ENCODE measurements at places on chromosomes 5 and 9.

GRCh38 chr9:124940521-124940893 is 376 bp downstream of the GOLGA1 start:
- DNase-seq, result no peak

- no peak for DNase-seq
These were observed 162.8 kb downstream of the ENC1 start for GRCh38 chr5:74477761-74478160.

DNA sequence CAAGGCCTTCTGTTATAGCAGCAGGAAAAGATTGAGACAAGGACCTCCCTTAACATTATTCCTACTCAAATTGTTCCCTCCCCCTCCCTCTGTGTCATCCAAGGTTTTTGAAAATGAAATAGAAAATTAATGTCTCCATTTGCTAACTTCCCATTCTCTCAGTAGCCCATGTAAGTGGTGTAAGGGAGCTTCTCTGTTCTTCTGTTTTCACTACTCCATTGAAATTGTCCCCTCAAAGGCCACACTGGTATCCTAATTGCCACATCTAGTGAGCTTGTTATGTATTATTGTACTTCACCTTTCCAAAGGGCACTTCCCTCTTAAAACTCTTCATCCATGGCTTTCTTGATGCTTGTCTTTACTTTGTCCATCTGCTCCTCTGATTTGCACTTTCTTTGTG is 131.2 kb upstream of the PIK3R1 start:
- no peak for DNase-seq

- DNase-seq, result no peak
These were observed 375.6 kb downstream of the TUSC1 start for GRCh38 chr9:25302601-25303000.

DNA sequence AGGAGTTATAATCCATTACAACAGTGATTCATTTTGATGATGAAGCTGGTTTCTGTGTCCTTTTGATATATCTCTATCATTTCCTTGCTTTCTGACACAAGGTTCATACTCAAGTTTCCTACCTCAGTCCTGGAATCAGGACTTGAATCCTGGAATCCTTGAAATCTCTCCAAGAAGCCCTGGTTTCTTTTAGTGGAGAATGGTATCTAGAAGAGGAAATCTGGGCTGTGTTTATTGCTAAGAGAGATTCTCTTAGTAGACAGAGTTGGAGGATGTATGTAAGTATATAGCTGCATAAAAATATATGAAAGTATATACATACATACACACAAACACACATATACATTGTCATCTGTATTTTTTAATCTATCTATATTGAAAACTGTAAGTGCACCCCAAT is 114.4 kb downstream of the GCNT1 start:
- no peak for DNase-seq

GRCh38 chr5:60007729-60008128 is 114.2 kb upstream of the PDE4D start:
- no peak for DNase-seq

- no peak for DNase-seq
These were observed 94.5 kb downstream of the TTLL11 start for GRCh38 chr9:121998513-121999049.

- DNase-seq, result peak; percentile 32
These were observed 232.2 kb downstream of the SYK start for GRCh38 chr9:91033797-91034196.

DNA sequence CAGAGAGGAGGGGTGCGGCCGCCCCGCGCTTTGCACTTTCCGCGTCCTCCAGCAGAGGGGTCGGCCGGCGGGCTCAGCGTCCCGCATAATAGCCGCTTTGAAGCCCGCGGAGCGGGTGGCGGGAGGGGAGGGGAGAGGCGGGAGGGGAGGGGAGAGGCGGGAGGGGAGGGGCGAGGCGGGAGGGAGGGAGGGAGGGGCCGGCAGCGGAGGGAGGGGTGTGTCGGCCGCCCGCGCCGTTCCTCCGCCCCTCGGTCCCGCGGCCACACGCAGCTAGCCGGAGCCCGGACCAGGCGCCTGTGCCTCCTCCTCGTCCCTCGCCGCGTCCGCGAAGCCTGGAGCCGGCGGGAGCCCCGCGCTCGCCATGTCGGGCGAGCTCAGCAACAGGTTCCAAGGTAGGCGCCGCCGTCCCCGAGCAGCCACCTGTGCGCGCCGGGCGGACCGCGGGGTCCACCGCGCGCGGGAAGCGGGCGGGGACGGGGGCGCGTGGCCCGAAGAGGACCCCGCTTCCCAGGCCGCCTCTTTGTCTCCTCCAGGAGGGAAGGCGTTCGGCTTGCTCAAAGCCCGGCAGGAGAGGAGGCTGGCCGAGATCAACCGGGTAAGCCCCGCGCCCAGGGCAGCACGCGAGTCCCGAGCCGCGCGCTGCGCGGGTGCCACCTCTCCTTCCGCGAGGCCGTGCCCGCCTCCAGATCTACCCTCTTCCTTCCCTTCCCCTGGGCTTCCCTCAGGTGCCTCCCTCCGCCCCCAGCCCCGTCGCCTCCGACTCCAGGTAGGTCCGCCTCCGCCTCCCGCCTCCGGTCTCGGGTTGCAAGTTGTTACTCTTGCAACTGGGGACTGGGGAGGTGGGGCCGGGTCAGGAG is at the start of gene AIF1L:
AIF1L (plus strand) TSS at position 263 of the 857 bp plus-strand sequence; CDS start at position 362, 99 bp downstream.
- DNase-seq, result no peak

DNA sequence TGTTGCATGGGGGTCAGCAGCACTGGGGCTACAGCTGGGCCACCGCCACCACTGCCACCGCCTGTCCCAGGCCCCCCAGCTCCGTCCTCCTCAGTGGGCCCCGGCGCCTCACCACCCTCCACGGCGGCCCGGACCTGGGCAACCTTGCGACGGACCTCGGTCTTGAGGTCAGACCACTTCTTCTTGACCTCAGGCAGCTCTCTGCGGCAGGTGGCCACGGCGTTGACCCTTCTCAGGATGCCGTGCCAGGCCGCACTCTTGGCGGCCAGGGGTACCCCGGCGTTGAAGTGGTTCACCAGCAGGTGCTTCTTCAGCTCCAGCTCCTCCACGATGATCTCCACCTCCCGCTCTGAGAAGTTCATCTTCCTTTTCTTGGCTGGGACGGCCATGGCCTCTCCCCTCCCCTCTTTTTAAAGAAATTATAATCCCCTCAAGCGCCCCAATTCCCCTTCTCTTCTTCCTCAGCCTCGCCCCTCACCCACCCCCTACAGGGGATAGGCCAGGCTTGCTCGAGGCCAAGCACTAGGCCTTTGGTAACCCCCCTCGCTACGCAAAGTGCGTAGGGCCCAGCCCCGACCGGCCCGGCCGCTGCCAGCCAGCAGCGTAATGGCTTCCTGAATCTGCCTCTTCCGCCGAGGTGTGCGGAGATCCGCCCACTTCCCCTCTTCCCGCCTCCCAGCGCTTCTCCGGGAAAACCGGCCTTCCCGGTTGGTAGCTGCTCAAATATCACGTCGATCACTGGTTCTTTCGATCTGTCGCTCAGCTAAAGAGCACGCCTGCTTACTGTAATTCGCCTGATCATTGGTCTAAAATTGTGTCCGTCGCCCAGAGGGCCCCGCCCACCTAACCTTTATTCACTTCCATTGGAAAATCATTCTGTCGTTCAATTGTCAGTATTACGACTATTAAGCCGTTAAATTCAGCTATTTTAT is at the start of gene NAIF1:
NAIF1 (minus strand) TSS at position 608 of the 932 bp plus-strand sequence; CDS start at position 389, 219 bp downstream.
- DNase-seq, result peak; percentile 88

GRCh38 chr5:122252319-122252718 is 59.7 kb upstream of the SNCAIP start:
- no peak for DNase-seq

DNA sequence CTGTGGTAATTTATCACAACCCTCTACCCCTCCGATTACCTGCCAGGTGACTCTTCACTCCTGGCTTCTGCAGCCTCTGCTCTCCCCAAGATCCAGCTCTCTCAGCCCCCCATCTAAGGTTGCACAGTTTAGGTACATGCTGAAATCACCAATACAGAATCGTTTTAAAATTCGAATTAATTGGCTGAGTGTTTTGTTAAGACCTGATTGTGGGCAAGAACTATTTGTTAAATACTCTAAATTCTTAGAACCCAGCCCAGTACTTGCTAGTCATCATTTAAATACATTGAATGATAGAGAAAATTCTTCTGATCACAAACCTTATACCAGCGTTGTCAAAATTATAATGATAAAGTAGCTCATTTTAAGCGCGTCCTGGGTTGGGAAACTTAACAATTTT is 147.5 kb upstream of the CDKN2B start:
- no peak for DNase-seq

DNA sequence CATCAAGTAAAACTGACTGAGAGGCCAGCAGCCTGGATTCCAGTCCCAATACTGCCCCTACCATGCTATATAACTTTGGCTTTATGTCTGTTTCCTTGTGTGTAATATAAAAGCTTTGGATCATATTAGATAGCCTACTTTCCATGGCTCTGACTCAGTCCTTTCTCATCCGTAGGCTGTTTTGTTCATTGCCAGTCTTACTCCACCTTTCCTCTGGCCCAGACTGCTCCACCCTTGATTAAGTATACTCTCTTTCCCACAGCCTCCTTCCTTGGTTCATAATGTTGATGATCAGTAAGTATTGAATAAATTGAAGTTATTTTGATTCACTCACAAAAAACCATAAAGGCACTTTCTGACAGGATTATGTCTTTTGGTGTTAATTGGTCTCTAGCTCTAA is 1.5 kb upstream of the MRPS30 start:
- DNase-seq, result no peak

GRCh38 chr9:133552236-133552635 is 17.7 kb downstream of the ADAMTSL2 start:
- no peak for DNase-seq

DNA sequence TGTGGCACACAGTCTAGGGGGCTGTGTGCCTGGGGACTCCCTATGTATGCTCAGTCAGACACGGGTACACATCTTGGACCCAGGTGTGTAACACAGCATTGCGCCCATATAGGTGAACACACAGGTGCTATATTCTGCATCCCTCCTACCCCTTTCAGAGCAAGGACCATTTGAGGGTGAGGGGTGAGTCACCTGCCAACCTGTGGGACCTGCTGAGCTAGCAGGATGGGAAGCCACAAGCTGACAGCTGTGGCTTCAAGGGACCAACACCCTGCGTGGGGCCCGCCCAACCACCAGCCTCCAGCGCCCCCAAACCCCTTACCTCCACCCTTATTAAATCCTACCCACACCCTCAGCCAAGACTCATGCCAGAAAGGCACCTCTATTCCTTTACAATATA is 14.6 kb upstream of the AQP7 start:
- DNase-seq, result peak; percentile 12

- DNase-seq, result no peak
These were observed 97.5 kb upstream of the FCN2 start for GRCh38 chr9:134782921-134783698.

DNA sequence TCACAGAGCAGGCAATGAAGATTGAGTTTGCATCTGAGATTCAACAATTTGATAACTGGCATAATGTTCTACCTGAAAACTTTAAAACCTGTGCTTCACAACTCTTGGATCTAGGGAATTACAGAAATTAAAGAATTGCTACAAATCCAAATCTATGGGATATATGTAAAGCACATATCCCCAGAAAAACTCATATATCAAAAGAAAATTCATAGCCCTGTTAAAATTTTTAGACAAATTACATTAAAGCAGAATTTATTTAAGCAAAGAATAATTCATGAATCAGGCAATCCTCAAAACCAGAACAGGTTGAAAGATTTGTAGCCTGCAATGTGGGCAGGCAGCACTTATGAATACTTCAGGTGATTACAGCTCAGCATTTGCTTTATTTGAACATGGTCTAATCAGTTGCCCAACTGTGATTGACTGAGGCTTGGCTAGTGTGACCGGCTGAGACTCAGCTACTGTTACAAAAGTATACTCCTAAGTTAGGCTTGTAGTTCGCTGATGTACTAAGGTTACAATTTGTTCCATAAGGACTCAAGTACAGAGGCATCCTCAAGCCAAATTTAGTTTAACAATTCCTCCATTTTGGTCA is 10.3 kb upstream of the UBTD2 start:
- no peak for DNase-seq

DNA sequence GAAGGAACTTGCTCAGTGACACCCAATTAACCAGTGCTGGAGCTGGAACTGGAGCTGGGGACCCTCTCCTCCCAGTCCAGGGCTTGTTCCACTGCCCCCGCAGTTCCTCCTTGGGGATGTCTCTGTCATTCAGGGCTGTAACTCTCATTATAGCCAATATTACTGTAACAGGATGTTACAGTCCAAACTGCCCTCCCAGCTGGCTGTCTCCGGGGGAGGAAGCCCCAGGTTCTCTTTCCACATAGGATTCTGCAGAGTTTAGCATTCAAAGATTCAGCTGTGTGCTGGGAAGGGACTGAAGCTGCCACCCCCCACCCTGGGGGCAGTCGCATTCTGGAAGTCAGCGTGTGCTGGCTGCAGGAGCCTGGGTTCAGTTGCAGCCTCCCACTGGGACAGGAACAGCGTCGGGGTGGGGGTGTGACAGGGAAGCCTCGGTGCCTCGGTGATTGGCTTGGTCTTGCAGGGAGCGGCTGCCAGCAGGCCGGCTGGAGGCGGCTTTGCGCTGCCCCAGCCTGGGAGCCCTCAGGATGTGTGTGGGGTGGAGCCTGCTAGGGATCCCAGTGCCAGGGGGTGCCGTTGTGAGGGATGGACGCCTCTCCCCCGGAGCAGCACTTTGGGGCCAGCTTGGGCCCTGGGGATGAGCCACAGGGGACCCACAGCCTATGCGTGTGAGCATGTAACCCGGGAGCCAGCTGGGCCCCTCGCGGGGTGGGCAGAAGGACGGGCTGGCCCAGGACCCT is 101.1 kb downstream of the RGS3 start:
- no peak for DNase-seq

GRCh38 chr9:136544964-136545691 is 720 bp downstream of the NOTCH1 start:
- DNase-seq, result peak; percentile 62

DNA sequence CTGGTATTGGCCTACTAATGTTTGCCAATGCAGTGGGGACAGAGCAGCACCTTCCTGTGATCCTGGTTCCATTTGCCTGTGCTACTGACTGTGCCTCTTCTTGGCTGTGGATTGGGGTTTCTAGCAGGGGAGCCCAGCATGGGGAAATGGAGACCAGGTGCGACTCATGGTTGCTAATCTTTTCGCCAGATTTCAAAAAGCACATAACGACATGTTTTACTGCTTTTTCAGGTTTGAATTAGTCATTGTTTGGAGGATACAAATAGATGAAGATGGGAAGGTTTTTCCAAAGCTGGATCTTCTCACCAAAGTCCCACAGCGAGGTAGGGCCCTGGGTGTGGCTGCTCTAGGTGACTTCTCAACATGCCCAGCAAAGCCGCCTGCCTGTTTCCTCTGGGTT is 57.6 kb downstream of the IPPK start:
- DNase-seq, result no peak
